Muscle of leg (tissue), 16 donors: ENCODE measurements at places on chromosomes 7 and 10.
A peak's percentile ranks its signal among the peaks of the same experiment; 100 is the strongest.

DNA sequence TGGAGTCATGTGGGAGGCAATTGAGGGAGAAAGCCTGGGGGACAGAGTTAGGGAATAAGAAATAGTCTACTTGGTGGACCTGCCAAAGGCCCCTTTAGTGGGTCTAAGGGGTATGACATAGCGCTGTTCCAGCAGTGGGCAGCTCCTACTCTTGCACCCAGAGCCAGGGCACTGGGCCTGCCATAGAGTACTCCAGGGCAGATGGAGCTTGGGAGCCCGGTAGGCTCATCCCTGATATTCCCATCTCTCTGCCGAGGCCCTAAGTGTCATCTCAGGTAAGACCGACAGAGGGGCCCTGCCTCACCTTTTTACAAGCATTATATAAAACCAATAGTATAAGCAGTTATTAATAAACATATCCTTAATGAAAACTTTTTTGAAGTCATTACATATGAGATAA, 9.6 kb downstream of the SAMD9L start:
- DNase-seq = no peak

- no peak for DNase-seq
Measured at GRCh38 chr7:8204339-8205030, 57.5 kb downstream of the ICA1 start.

DNA sequence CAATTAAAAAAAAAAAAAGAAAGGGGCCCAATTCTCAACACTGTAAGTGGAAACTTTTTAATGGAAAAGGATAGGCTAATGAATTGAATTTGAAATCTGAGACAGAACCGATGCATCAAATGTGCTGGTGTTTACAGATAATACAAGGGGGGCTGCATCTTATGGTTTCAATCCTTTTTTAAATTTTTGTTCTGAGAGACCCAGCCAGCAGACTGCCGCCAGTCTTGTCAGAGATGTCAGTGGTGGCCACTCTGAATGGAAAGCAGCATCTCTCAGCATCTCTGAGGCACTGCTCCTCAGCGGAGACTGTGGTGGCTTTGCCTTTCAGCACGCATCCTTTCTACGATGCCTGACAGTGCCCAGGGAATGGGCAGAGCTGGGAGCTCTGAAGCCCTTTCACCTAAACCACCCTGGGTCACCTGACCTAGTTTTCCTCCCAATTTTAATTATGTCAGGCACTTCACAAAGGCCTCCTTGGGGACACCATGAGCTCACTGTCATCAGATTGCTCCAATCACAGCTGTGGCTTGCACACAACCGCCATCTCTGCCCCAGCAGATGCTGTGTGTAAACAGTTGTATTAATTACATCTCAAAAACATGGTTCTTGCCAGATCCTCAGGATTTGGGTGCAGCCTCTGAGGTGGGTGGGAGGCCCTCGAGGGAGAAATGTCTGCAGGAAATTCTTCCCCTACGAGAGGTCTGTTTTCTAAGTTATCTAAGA, 81.2 kb downstream of the EGFR start:
- DNase-seq = peak; percentile 89

DNA sequence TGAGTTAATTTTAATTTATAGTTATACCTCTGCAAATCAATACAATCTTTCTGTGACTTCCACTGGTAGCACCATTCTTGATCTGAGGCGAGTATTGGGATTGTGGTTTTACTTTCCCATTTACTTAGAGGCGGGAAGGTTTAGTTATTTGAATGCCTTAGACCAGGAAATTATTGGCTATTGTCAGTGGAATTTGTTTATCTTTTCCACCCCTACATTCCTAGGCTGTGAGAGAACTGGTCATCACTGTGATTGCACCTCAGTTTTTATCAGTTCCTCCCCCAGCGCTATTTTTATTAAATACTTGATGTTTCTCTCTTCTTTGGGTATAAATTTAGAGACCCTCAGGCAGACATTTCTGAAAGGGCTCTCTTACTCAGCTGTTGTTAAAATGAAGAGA, 29.9 kb downstream of the CDK14 start:
- DNase-seq = peak; percentile 33

DNA sequence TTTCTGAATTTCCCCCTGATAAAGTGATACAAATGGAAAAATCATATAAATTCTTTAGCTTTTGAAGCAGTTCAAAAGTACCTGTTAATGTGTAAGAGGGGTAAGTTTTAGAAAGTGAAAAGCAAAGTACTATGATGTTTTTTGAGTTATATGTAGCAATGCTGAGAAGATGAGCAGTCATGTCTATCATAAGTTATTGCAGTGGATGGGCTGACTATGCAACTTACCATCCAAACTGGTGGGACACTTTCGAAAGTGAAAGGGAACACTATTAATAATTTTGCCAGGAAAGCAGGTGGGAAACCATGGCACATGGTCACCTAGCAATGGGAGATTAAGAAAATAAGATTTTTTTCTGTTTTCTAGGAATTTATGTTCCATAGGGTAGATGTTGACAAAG, 4.1 kb downstream of the MINPP1 start:
- no peak for DNase-seq

DNA sequence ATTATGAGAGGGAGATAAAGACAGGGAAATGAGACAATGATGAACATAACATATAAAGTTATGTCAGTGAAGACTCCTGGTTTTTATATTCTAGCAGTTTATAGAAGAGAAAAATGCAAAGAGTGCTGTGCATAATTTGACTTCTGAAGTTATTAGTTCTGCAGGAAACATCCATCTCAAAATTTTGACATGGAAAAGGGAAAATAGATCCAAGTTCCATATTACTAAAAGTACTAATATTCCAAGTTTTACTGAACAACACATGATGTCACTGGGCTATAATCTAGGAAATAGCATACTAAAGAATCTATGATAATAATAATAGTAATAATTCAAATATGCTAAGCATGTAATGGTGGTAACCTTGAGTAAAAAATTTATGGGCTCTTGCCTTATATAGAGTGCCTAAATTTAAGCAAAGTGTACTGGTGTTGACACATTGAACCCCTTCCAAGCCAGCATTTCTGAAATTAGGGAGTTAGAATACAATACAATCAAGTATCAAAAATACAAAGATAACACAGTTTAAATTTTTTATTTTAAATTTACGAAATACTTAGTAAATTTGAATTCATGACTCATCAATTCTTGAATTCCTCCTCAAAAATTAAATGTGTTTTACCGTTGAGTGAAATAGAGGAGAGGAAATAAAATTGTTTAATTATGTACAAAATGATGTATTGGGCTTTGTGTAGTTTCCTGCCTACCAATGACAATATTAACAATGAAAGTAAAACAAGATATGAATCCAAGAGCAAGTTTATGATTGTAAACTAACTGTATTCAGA, 102.8 kb upstream of the KCND2 start:
- DNase-seq = peak; percentile 76

GRCh38 chr7:37180828-37181549, 267.7 kb downstream of the ELMO1 start:
- no peak for DNase-seq

- no peak for DNase-seq
Measured at GRCh38 chr7:116990056-116990455, 36.8 kb downstream of the ST7 start.

DNA sequence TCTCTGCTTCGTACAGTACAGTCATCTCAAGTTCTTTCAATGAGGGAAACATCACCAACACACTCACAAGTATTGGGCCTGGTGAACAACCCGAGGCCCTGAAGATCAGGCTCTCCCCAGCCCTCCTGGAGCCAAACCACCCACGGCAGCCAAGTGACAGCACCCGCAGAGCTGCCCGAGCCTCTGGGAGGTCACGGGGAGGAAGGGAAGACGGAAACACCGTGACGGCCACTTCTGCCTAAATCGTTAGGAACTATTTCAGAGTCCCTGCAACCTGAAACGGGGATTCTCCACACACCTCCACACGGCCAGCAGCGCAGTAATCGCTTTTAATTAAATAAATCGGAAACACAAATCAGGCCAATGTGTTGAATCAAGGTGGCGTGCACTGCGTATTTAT, 222.6 kb downstream of the MAD1L1 start:
- no peak for DNase-seq

GRCh38 chr7:37318541-37318940, 130.1 kb downstream of the ELMO1 start:
- no peak for DNase-seq

- no peak for DNase-seq
Measured at GRCh38 chr7:41900532-41900931, 197.6 kb upstream of the INHBA start.

- DNase-seq = peak; percentile 94
Measured at GRCh38 chr10:30967650-30968410, 63.8 kb downstream of the ZNF438 start.

DNA sequence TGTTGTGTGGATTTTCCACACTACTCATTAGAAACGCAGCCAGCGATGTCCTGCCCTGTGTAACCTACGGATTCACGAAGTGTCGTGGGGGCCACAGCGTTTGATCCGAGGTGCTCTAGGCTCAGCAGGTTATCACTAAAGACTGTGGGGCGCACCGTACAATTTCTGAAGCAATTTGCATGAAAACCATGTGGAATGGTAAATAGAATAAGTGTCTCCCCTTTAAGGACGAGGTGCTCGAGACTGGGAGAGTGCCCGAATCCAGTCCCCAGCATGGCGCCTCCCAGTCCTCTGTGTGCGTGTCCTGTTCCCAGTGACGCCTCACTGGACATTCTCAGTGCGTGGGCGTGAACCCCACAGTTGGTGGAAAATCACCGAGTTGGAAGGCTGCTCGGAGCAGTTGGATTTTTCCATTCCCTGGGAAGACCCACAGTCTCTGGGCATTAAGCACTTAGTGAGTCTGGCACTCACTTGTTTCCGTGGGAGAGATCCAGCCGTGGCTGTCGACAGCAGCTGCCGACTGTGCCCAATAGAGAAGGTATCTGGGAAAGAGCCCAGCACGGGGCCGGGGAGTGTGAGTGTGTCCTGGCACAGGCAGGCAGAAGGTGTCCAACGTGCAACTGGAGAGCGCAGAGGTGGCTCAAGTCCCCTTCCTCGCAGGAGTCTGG, 37.0 kb downstream of the PFKP start:
- peak; percentile 78 for DNase-seq

DNA sequence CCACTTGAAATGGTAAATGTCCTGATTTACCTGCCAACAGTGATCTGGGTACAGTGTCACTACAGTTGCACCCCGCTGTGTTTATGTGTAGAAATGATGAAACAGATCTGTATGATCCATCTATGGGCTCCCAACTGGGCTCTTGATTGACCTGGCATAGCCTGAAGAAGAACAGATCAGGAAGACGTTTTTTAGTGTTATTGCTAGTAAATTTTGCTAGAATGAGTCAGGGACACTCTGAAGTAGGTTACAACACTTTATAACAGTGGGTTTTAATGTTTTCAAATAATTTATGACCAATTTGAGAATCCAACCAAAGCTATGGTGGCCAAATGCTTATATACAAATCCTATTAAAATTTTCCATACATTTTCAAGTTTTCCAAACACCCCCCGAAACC, 110.3 kb downstream of the DKK1 start:
- DNase-seq = no peak

DNA sequence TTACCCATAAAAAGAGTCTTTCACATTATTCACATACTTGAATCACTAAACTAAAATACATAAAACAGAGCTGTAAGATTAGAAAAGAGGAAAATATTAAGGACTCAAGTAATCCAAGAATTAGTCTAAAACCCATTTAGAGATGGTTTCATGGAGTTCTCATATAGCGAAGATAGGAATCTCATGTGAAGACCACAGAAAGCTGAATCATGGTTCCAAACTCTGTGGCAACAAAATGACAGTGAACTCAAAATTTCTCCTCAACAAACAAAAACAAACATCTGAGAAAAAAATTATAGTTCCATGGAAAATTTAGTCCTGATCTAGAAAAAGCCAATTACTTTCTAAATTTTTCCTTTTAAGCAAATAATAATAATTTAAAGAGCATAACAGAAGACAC, 34.6 kb downstream of the BAZ1B start:
- DNase-seq = no peak

DNA sequence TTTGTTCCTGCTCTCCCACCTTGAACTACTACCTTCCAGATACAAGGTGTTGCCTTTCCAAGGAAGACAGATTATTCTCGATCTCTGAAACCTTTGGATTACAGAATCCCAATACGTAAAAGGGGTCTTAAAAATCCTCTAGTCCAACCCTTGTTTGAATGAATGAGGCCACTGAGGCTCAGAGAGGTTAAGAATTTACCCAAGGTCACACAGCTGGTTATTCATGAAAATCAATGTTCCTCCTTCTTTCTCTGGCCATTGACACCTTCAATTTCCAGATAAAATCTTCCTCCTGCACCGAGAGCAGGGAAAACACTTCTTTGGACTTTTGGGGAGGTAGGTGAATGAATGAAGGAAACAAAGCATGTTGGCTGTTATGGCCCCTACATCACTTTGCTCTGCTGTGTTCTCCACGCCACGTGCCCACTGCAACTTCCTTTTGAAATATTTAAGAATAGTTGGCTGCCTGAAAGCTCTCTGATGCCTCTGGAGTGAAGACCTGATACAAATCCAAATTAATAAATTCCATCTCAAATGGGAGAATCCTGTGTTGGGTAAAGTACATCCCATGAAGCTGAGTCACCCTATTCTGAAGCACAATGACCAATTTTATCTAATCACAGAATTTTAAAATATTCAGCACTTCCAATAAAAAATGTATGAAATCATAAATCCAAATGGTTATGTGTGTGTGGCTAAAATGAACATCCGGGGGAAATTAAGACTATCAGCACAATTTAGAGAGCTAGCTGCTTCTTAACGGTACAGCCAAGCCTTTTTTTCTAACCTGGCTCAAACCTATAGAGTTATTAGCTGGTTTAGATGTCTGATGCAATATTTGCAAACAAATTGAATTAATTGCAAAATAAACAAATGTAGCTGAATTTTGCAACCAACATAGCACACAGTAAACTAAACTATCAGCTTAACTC, 7.3 kb downstream of the SVIL start:
- DNase-seq = no peak

DNA sequence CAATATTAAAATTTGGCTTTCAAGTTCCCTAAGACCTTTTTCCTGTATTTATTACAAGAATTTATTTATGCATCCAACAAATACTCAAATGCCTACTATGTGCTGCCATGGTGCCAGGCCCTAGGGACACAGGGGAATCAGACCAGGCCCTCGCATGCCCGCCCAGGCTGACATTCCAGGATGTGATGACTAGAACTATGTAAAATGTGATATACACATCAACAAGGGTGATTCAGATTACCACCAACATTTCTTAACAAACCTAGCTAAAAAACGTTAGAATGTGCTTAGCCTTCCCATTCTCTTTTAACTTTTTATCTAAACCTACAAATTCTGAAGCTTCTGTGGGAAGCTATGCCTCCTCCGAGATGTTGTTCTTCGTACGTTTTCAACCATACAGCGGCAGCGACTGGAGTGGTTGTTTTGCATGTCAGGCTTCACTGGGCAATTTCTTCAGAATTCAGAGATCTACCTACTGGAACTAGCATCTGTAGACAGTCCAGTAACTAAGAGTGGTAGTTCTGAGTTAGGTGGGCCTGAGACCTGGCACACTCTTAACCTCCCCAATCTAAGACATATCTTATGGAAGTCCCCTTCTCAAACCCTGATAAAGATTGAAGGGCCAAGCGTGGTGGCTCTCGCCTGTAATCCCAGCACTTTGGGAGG, 22.1 kb downstream of the GNA12 start:
- DNase-seq = no peak

- no peak for DNase-seq
Measured at GRCh38 chr7:111900283-111900682, 305.9 kb downstream of the DOCK4 start.
